ENCODE measurements at places on chromosomes 7 and 10.

- no peak for DNase-seq
Observed at GRCh38 chr10:110483633-110484032, 14.1 kb upstream of the DUSP5 start.

DNA sequence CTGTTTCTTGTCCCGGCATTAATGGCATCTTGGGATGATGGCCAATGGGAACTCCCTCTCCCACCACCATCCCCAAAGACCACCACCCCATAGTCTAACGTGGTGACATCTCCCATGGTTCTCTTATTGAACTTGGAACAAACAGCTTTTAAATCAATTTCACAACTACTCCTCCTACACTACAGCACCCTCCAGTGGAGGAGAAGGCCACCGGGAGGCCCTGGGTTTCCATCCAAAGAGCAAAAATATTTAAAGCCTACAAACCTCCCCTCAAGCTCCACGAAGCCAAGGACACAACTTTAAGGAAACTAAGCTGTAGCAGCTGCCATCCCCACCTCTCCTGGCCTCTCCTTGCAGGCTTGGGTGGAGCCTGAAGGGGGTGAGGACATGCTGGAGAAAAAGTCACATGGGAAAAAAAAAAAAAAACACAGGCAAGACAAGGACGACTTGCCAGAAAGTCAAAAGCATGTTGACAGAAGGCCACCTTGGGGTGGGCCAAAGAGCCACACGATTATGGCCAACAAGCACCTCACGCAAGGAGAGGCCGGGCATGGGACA, 94.0 kb upstream of the LANCL2 start:
- no peak for DNase-seq

GRCh38 chr10:56624082-56624481, 263.0 kb upstream of the ZWINT start:
- no peak for DNase-seq

- peak; percentile 43 for DNase-seq
Observed at GRCh38 chr7:125057963-125058362, 128.3 kb upstream of the POT1 start.

DNA sequence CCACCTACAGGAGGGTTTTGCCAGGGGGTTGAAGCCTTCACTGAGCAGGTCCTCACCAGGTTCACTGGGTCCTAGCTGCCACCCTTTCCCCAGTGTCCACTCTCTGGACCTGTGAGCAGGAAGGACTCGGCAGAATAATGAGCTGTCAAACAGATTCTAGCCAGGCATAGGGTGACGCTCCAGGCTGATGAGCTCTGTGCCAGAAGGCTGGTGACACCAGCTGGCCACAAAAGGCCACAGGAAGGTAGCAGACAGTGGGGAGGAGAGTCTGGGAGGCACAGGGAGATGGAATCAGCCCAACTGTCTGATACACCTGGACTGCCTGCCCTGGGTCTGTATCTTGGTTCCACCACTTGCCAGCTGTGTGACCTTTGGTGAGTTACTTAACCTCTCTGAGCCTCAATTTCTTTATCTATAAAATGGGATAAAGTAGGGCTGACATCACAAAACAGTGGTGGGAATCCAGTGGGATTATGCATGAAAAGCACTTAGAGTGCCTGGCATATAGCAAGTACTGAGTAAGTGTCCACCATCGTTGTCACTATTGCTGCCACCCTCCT, 26.7 kb upstream of the NDST2 start:
- no peak for DNase-seq

DNA sequence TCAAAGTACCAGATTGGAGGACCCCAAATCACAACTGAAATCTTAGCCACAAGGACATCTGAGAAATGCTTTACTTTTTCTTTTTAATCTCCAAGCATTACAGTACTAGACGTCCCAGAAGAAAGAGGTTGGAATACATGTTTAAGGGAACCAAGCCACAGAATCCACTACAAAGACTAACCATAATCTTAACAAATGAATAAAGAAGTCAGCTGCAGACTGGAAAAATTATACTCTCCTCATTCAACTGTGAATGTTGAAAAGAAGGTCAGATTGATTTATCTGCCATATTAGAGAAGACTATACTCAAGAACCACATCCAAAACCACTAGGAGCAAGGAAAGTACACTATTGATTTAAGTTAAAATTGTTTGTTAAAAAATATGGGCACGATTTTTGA, 102.1 kb upstream of the ABCB5 start:
- peak; percentile 35 for DNase-seq

DNA sequence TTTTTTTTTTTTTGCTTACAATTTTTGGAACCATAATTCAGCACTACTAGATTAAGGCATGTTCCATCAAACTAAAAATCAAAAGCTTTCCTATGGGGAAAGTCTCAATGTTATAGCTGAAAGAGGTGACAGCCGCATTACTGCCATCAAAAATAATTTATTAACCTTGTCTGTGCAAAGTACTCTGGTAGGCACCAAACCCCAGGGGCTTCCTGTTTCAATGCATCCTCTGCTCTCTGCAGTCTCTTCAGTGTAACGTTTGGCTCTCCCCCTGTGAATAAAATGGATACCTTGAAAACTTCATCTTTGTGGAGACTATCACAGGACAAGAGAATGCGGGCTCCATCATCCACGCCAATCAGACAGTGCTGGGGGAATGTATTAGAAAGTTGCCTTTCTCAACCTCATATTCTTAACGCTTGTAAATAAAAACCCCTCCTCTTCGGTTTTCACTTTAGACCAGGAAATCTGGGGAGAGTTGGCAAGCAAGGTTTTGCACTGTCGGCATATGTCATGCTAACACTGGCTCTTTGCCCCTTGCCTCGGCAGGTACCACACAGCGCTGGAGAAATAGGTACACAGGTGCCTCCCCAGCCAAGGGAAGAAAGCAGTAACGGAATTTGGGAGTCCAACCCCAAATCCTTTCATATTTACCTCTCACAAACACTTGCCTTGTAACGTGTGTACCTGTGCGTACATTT, 1.6 kb upstream of the NRG3 start:
- no peak for DNase-seq

- no peak for DNase-seq
Observed at GRCh38 chr7:102918845-102919244, 6.0 kb downstream of the LRRC17 start.

GRCh38 chr10:83625831-83626360, 513.4 kb upstream of the GHITM start:
- no peak for DNase-seq

DNA sequence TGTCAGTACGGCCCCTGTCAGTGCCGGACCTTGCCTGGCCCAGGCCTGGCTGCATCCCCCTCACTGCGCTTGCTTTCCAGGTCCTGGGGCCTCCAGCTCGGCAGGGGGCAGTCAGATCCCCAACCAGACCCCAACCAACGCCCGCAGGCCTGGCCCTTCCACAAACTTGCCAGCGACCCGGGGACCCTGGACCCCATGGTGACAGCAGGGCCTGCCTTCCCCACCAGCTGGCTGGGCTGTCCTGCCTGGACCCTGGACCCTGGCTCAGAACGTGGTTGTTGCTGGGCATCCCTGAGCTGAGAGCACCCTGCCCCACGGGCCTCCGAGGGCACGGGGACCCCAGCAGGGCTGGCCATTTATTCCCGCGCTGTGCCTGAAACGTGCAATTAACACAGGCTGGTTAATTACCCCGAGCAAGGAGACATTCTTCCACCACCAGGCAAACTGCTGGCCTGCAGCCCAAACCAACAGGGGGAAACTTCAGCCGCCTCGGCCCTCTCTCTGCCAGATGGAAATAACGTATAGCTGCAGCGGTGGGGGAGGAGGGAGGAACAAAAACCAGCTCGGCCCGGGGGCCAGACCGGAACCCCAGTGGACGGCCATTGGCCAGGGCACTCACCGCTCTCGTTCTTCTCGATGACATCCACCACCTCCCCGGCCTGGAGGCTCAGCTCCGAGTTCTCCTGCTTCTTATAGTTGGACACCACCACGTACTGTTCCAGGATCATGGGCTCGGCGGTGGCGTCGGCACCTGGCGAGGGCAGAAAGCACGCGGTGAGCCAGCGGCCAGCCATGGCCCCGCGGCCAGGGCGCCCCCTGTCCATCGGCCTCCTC, 167.1 kb downstream of the NEURL1 start:
- peak; percentile 71 for DNase-seq

- no peak for DNase-seq
Observed at GRCh38 chr10:88831709-88832108, 19.9 kb downstream of the ANKRD22 start.

GRCh38 chr10:79046741-79047583, 21.8 kb upstream of the ZMIZ1 start:
- no peak for DNase-seq

DNA sequence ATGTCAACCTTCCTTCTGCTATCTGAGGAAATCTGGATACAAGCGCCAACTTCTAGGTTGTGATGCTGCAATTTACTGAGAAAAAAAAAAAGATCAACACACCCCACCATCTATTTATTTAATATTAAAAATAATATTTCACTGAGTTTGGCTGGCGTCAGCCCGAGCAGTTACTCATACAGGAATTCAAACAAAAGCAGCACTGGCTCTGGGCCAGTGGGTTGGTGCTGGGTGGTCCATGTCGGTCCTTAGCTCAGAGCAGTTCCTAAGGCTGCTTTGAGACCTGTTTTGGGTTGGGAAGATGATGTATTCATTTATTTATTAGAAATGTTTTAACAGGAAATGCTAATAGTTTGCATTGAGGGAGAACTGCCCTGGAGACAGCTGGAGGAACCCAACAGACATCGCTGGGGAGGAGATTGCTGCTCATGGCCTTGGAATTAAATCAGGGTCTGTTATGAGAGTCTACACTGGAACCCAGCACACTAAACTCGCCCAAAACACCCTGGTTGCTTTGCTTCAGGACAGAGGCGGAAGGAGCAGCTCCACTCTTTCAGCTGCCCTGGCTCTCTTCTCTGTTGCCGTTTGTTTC, 36.3 kb upstream of the GOT1 start:
- no peak for DNase-seq

DNA sequence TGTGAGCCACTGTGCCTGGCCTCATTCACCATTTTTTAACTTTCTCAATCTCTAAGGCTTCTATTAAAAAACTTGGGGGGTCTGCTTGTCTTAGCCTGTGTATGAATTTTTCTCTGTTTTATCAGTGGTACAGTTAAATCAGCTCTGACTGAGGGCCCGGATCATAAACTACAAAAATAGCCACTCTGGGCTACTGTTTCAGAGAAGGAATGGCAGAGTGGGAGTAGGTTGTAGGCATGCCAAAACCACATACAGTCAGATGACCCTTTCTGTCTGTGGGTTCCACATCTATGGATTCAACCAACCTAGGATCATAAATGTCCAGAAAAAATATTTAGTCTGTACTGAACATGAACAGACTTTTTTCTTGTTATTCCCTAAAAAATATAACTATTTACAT, 21.3 kb downstream of the TBC1D12 start:
- DNase-seq = no peak

DNA sequence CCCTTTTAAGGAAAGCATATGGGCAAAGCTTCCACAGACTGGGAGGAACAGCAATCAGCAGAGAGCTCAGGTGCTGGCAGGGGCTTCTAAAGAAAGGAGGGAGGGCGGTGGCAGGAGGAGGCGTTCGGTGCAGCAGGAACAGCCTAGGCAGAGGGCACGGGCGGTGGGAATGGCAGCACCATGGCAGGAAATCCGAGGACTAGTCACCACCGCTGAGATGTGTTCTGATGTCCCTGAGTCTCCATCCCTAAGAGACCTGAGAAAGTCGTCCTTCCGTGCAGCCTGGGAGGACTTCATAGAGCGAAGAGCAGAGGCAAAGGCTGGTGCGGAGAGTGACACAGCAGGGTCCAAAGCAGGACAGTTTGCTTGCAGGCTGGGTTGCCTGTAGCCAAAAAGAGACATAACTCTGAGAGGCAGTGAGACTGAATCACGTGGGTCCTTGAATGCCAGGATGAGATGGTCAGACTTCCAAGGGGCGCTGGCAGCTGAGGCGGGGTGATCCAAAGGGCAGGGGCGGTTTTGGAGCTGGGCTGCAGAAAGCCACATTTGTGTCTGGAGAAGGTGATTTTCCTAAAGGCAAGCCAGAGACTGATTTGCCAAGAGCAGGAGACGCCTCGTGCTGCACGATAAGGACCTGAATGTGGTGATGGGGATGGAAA, 35.8 kb upstream of the GRID1 start:
- no peak for DNase-seq

- DNase-seq = peak; percentile 47
Observed at GRCh38 chr7:24884401-24884800, 95.6 kb downstream of the OSBPL3 start.

GRCh38 chr10:112531421-112531820, 84.4 kb downstream of the VTI1A start:
- DNase-seq = no peak

GRCh38 chr7:127390186-127390816, 2.2 kb downstream of the ZNF800 start:
- no peak for DNase-seq

GRCh38 chr10:34305189-34305588, 509.9 kb downstream of the PARD3 start:
- DNase-seq = no peak

- DNase-seq = no peak
Observed at GRCh38 chr7:79673969-79674368, 220.5 kb upstream of the MAGI2 start.

DNA sequence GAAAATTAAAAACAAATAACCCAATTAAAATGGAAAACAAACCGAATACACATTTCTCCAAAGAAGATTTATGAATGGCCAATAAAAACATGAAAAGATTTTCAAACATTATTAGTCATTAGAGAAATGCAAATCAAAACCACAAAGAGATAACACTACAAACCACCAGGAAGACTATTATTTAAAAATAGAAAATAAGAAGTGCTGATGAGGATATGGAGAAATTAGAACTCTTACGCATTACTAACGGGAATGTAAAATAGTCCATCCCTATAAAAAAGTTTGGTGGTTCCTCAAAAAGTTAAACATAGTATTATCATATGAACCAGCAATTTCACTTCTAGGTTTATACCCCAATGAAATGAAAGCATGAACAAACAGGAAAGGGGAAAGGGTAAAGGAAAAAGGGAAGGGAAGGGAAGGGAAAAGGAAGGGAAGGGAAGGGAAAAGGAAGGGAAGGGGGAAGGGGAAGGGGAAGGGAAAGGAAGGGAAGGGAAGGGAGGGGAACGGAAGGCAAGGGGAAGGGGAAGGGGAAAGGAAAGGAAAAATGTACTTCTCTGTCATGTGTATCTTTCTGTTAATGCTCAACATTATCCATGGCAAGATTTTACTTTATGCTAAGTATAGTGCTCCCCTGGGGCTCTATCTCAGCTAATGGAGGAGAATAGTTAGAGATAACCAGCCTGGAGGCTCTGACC, 125.3 kb upstream of the RSU1 start:
- DNase-seq = no peak

DNA sequence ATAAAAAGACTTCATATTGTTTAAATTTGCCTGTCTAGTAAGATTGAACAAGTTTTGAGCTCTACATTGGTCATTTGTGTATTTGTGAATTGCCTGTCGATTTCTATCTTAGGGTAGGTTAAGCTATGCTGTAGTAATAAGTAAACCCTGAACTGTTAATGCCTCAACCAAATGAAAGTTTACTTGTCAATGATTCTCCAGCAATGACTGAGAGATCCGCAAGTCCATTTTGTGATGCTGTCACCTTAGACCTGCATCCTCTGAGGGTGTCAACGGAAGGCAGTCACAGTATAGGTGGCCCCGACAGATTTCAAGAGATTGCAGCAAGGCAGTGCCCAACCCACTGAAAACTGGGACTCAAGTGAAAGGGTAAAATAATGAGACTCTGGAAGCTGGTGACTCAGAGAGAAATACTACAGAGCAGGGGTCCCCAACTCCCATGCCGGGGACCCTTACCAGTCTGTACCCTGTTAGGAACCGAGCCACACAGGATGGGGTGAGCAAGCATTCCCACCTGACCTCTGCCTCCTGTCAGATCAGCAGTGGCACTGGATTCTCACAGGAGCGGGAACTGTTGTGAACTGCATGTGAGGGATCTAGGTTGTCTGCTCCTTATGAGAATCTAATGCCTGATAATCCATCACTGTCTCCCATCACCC, 10.8 kb upstream of the PHYH start:
- DNase-seq = no peak
